ENCODE measurements at places on chromosomes 16 and 17.

- no peak for DNase-seq
These were observed 17.1 kb upstream of the SREBF1 start for GRCh38 chr17:17853811-17854447.

GRCh38 chr16:19898924-19899604 lies 14.4 kb upstream of the GPRC5B start:
- DNase-seq: peak; percentile 32

DNA sequence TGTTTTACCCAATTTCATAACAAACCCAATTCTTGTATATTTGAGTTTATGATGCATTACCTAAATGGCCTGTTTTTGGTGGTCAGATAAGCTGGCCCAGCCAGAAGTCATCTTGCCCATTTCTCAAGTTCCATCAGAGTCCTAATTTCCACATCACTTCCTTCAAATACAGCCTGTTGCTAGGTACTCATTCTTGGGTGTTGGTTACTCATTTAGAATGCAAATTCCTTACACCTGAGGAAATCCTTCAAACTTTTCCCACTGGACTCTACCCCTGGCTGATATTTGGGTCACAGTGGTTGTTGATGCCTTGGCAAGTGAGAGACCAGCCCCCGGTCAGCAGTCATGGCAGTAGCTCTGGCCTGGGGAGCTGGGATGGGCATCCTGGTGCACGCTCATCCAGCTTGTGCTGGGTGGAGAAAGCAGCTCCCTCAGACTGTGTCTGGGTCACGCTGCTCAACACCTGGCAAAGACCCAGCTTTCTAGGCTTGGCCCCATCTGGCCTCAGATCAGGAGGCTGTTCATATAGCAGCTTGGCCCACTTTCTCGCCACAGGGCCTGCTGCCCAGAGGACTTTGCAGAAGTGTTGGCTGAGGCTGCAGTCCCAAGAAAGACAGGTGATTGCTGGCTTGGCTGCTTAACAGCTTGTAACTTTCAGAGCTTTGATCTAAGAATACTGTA lies 25.8 kb downstream of the WSB1 start:
- DNase-seq: peak; percentile 1

GRCh38 chr16:69187446-69188235 lies 677 bp downstream of the SNTB2 start:
- peak; percentile 78 for DNase-seq

- no peak for DNase-seq
These were observed 13.3 kb upstream of the CCDC154 start for GRCh38 chr16:1457489-1458245.

DNA sequence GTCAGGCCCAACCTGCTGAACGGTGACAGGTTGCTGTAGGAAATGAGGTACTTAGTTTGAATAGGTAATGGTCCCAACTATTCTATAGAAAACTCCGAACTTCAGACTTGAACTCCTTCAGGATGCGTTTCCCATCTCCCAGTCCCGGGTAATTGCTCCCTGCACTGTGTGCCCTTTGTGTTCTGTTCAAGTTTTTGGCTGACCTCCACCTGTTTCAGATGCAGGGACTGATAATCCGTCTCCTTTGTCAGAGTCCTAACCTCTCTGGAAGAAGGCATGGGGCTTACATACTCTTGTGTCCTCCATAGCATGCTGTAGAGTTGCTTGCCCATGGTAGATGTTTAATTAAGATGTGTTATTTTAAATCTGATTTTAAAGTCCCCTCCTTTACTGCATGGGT lies 350.5 kb downstream of the UTP18 start:
- DNase-seq: no peak

GRCh38 chr16:51557670-51558069 lies 406.6 kb upstream of the SALL1 start:
- DNase-seq: no peak
